ENCODE measurements at places on chromosomes 6 and 20. TPM values are rescaled to one million over a fixed set of nuclear protein-coding genes. Genes with fewer than 3 reads are reported as not detected.

GPX6 gene
- not detected for total RNA-seq

HDGFL1 gene
- total RNA-seq: not detected

UNC5CL gene
- 0.28 TPM for total RNA-seq

ORC3 gene
- 21.4 TPM for total RNA-seq

VSX1 gene
- total RNA-seq: not detected

Measured in airway epithelial cell (primary cell).